ENCODE measurements at places on chromosomes 2 and 18.
A peak's percentile ranks its signal among the peaks of the same experiment; 100 is the strongest.

- DNase-seq, result no peak
Measured at GRCh38 chr2:80300954-80301353, 3.6 kb downstream of the LRRTM1 start.

- DNase-seq, result no peak
Measured at GRCh38 chr2:58930537-58930936, 689.4 kb upstream of the FANCL start.

DNA sequence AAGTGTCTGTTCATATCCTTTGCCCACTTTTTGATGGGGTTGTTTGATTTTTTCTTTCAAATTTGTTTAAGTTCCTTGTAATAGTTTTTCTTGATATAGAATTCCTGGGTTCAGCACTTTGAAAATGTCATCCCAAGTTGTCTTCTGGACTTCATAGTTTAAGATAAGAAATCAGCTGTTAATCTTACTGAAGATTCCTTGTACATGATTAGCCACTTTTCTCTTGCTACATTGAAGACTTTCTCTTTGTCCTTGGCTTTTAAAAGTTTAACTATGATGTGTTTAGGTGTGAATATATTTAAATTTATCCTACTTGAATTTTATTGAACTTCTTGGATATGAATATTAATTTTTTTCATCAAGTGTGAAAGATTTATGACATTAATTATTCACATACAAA lies 387.2 kb upstream of the CWC22 start:
- DNase-seq, result no peak

- DNase-seq, result no peak
Measured at GRCh38 chr2:109472974-109473373, 140.8 kb downstream of the SEPTIN10 start.

DNA sequence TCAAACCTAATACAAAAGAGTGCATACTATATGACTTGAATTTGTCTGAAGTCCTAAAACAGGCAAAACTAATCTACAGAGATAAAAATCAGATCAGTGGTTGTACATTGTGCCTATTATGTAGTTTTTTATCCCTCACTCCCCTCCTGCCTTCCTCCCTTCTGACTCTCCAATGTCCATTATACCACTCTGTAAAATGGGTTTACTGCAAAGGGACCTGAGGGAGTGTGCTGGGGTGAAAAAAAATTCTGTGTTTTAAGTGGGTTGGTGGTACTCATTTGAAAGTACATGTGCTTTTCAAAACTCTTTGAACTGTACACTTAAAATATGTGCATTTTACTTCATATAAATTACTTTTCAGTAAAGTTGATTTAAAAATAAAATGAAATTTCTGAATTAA lies 89.0 kb upstream of the UBE2E3 start:
- no peak for DNase-seq

GRCh38 chr18:51029378-51029693 lies 677 bp upstream of the SMAD4 start:
- no peak for DNase-seq

DNA sequence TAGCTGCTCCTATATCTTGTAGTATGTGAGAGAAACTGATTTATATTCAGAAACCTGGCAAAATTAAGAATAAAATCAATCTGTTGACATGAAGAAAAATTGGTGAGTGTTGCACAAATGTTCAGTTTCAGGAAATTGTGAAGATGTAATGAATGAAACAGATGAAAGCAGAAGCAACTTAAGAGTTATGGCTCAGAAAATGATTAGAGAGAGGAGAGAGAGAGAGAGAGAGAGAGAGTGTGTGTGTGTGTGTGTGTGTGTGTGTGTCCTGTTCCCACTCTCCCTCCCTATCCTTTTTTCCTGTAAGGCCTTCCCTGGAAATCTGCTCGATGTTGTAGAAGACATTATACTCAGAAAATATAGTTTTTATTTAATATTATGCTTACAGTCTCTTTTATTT lies 31.4 kb downstream of the MAP4K4 start:
- no peak for DNase-seq

DNA sequence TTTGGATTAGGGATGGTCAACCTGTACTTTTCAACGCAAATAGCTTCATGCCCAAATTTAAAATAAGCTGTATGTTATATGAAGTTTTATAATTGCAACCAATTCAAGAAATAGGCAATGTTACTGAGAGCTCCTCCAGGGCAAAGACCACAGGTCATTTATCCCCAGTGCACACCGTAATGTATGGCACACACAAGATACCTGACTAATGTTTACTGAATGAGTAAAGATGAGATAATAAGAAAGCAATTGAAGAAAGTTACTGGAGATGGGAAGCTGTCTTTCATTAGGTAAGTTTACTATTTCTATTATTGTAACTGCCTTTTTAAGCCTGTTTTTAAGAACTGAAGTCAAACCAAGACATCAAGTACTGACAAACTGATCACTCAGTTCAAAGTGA lies 184.5 kb upstream of the VRK2 start:
- no peak for DNase-seq

- no peak for DNase-seq
Measured at GRCh38 chr2:1282552-1282951, 130.7 kb upstream of the TPO start.

GRCh38 chr2:30393510-30393909 lies 53.5 kb upstream of the LCLAT1 start:
- DNase-seq, result no peak

DNA sequence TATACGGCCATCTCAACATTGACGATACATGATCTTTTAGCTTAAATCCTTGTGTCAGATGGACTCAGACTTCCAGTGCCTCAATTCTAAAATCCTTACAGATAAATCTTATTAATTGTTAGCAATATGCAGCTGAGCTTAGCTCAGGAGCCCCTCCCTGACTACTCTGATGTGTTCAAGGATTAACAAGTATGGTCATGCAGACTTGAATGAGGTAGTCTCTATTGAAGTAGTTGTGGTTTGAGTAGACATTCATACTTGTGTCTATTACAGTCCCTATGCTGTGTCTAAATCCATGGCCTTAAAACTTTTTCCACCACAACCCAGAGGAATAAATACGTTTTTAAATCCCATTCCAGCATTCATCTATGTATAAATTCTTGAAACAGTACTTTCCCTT lies 119.5 kb downstream of the NUP35 start:
- DNase-seq, result no peak

DNA sequence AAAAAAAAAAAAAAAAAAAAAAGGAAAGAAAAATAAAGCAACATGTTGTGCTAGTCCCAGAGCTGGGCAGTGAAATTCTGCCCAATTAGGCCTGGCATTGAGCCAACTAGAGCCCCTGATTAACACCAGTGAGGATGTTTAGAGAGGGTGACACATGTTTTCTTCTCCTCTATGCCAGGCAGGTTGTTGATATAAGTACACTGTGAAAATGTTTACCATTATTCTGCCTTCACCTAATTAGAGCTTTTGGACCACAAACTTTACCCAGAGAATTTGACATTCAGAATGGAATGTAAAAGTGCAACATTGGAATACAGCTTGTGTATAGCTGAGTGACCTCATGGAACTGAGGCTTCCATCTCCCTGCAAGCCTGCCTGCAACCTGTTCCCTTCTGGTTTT lies 95.9 kb upstream of the MSH2 start:
- no peak for DNase-seq

DNA sequence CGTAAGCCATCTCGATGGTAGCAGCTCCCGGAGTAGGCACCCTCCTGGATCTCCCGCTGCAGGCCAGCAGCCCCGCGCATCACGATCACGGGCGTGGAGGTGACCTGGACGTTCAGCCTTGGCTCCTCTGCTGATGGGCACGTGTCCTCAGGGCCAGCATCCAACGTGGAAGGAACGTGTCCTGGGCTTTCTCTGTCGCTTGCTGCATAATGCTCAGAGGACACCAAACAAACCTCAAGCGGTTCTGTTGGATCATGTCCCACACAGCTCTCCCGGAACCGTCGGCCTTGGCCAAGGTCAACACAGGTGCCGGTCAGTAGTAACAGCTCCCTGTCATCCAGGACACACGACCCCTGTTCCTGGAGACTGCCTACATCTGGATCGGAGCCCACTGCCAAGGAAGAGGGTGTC lies 23.1 kb downstream of the PASK start:
- no peak for DNase-seq

GRCh38 chr2:42854207-42854818 lies 61.9 kb upstream of the HAAO start:
- peak; percentile 86 for DNase-seq

GRCh38 chr2:183253441-183254130 lies 129.3 kb downstream of the NUP35 start:
- no peak for DNase-seq

- no peak for DNase-seq
Measured at GRCh38 chr2:47155091-47155876, at the start of gene STPG4. TSS of gene STPG4 (minus strand) at chr2:47155308. CDS start at chr2:47155251, 57 bp downstream.

GRCh38 chr2:88692187-88692586 lies 714 bp downstream of the RPIA start:
- peak; percentile 26 for DNase-seq

GRCh38 chr2:37890893-37891495 lies 34.1 kb upstream of the RMDN2 start:
- peak; percentile 82 for DNase-seq

GRCh38 chr2:84969511-84970209 lies 1.3 kb upstream of the KCMF1 start:
- DNase-seq, result peak; percentile 39

DNA sequence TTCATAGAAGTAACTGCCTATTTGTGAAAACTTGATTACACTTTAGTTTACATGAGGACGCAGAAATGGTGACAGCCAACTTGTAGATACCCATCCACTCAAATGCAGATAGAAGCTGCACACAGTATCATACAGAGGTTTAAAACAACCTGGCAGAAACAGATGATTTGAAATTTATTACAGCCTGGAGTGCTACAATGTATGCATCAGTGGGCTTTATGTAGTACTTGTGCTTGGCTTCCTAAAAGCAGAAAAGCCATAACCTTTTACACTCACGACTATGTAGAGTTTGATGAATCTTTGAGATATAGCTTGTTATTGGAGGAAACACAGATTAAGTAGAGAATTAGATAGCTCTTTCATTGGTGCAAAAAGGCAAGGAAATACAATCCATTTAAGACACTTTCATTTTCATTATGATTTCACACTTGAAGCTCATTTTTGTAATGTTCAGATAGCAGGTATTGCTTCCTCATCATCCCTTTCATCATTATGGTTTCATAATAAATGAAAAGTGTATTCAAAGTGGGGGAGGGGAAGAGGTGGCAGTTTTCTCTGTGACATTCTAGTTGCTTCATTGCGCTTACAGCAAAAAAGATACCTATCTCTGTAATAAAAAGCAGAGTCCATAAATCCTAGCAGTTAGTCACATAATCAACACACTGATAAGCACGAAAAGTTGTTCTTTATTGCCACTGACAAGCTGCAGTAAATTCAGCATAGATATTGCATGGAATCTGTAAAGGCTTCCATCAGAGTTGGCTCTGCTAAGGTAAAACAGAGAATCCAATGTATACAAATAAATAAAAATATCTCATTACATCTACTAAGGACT lies 789.8 kb upstream of the FSHR start:
- no peak for DNase-seq

- DNase-seq, result no peak
Measured at GRCh38 chr18:63783394-63783793, 8.2 kb downstream of the SERPINB7 start.

- no peak for DNase-seq
Measured at GRCh38 chr2:38863061-38863695, 12.6 kb downstream of the DHX57 start.

DNA sequence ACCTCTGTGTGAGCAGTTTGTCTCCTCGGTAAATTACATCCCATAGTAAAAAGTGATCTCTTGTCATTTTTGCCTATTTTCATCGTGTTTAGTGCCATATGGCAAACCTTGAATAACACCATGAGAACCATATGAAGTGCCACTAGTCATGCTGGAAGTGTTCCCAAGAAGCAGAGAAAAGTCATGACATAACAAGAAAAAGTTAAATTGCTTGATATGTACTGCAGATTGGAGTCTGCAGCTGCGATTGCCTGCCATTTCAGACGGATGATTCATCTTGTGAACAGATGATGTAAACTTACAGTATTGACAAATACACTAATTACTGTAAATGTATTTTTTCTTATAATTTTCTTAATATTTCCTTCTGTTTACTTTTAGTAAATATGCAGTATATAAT lies 846.7 kb downstream of the BCL11A start:
- no peak for DNase-seq

DNA sequence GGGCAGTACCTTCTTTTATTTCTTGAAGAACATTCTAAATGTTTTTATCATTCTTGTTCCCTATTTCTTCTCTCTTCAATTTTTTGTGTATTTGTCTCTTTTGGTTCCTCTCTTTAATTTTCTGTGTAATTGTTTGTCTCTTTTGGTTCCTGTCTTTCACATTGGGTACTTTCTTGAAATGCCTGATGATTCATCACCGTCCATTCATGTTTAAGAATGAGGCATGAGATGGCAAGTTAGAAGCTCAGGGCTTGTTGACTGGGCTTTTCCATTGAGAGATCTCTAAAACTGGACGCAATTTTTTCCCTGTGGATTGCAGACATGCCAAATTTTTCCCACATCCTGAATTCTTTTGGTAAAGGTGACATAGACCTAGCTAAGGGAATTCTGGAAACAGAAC lies 33.7 kb upstream of the IL1R2 start:
- DNase-seq, result no peak

- DNase-seq, result no peak
Measured at GRCh38 chr2:60118061-60118460, 435.4 kb downstream of the BCL11A start.

- DNase-seq, result peak; percentile 88
Measured at GRCh38 chr2:234550511-234551107, 53.7 kb upstream of the ARL4C start.

DNA sequence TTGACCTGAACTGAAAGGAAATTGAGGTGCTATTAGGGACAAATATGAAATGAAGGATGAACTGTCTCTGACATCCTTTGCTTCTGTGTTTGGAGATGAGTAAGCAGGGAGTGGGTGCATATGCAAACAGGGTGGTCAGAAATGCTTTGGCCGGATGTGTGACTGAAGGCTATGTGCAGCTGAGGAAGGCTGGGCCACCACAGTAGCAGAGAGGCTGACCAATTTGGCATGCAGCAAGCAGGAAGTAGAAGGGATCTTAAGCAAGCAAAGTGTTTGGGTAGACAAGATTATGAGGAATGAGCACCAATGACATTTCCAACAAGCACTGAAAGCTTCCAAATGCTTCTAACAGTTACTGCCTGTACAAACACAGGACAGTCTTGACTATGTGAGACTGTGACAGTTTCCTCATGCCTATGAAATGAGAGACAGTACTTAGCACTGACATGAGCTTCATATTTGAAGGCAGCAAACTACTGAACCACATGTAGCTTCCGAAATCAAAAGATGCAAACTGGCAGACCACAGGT lies 3.3 kb upstream of the ACTR3 start:
- peak; percentile 86 for DNase-seq

DNA sequence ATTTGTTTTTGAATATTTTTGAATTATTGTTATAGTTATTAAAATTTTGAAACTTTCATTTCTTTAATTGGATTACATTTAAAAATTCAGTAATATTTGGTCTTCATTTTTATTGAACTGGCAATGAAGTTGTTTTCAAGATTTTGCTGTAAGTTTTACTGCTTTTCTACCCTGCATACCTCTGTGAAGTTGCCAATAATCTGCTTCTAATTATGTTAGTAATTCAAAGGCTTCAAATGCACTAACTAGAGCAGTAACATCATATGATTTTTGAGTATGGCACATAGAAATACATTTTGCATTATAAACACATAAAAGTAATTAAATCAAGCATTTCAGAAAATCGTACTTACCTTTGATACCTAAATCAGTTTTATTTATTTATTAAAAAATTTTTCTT lies 40.3 kb upstream of the FAM171B start:
- DNase-seq, result peak; percentile 26

GRCh38 chr2:84801811-84802210 lies 79.1 kb downstream of the TRABD2A start:
- no peak for DNase-seq

Data from GM03348 (cell line).